ENCODE measurements at places on chromosomes 11 and 22.

- no peak for DNase-seq
Measured at GRCh38 chr11:46850829-46851380, 4.8 kb upstream of the CKAP5 start.

DNA sequence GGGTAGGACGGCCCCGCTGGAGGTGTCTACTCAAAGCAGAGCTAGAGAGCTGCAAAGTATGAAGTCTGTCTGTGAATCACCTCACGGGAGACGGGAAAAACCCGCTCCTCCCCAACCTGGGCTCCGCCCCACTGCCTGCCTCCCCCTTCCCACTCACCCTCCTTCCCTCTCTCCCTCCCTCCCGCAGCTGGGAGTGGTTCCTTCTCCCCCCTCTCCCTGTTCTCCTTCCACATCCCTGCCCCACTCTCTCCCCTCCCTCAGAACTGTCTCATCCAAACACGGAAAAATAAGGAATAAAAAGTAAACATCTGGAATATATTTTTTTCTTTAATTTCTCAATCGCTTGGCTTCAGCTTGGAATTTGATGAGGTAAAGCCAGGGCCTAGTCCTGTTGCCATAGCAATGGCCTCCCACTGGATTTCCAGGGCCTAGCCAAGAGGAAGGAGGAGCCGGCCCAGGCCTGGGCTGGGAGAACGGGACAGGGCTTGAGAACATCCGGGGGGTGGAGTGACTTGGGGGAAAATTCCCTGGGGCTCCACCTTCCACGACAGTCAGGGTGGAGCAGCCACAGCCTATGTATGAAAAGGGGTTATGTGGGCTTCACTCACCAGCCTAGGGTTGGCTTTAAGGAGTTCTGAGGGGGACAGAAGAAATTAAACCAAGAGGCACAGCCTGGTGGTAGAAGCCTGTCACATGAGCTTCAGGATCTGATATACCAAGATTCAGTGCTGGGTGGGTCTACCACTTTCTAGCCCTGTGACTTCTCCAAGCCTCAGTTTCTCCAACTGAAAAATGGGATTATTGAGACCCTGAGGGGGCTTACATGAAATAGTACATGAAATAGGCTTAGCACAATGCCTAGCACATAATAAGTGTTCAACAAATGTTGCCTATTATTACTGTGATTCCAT is 2.2 kb downstream of the TNKS1BP1 start:
- no peak for DNase-seq

DNA sequence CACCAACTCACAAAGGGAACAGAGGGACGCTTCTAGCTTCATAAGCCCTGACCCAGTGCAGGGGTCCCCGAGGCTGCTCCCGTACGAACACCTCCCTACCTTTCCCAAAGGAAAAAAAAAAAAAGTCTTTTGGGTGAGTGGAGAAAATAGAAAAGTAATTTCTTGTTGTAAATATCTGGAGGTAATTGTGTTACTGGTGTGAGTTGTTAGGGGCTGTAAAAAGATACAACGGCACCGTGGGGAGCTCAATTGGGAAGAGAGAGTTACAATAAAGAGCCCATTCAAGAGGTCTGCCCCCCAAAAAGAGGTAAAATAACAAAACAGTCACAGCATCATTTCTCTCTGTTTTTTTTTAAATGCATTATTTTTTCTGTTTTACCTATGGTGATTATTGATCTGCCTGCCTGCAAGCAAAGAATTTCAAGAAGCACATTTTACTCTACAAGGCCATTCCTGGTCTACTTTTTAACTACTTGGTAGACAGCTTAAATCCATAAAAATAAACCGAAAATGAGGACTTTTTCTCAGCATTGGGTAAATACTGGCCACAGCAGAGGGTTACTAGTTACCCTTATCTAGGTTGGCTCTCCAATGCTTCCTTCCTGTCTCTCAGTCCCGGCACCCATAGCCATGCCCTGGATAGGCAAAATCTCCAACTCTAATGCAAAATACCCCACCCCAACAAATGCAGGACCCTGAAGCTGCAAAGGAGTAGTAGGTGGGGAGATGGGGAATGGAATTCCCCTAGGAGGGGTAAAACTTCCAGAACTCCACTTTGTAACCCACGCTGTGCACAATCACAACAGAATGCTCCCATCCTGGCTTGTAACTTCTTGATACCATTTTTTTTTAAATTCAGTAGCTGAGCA is 3.1 kb downstream of the PAX6 start:
- no peak for DNase-seq

DNA sequence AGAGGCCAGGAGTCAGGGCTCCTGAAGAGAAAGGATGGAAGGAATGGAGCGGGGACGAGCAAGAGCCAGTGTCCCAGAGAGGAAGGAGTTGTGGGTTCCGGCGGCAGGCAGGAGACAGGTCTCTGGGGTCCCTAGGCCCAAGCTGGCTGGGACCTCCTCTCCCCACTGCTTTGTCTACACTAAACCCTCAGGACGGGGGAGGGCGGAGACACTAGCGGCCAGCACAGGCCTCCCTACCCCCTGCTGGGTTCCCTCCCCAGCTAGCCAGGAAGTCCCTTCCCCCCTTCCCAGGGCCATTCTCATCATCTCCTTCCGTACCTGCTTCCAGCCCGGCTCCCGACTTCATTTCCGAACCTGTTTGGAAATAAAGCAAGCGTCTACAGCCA is 79.5 kb downstream of the ST3GAL4 start:
- DNase-seq, result no peak

- DNase-seq, result no peak
Measured at GRCh38 chr22:17931400-17931825, 92.9 kb downstream of the MICAL3 start.

- no peak for DNase-seq
Measured at GRCh38 chr22:36816636-36817524, at the start of gene PVALB. PVALB (minus strand) TSS chr22:36817035; CDS start chr22:36817005, 30 bp downstream.

DNA sequence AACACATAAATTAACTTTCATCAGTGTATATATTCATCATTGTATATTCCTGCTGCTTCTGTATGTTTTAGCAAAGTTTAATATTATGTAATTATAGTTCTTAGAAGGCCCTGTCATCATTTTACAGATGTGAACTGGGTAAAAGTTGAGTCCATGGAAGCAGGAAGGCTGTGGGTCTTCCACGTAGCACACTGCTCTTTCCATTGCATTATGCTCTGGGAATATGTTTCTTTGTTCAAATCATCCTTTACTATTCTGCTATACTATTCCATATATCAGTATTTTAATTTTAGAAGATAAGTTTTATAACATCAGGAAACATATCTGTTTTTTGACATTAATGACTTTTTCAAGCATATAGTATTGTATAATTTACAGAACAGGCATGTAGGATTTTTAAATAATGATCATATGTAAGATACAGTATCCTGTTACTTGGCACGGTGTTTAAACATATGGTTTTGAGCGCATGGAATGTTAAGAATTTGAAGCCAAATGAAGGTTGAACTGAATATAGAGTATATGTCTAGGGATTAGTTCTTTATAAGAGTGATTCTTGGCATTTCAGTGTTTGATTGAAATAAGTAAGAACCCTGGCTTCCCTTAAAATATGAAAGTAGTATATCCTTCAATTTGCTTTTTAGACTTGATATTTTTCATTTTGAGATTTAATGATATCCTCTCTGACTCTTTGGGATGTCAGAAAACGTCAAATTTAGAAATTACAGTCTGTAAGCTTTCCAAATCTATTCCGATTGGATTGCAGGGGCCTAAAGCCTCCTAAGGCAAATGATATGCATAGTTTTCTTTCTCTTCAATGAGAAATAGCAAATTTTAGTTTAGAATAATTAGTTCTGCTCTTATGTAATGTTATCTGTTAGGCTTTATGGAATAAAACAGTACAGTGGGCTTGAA is 8.6 kb downstream of the CCDC81 start:
- no peak for DNase-seq

GRCh38 chr11:5626196-5626595 is 1.4 kb downstream of the TRIM34 start:
- no peak for DNase-seq

DNA sequence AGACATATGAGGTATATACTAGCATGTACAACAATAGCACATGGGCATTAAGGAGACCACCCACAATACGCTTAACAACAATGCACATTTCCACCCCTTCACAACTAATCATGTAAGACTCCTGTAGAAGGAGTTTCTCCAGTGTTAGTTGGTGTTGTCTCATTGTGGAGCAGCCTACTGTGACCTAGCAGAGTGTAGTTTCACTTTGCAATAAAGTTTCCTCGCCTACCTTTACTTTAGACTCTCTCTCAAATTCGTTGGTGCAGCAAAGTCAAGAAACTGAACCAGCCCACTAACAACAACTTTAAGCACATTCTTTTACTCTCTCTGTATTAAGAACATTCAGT is 863.6 kb downstream of the FAM181B start:
- no peak for DNase-seq

DNA sequence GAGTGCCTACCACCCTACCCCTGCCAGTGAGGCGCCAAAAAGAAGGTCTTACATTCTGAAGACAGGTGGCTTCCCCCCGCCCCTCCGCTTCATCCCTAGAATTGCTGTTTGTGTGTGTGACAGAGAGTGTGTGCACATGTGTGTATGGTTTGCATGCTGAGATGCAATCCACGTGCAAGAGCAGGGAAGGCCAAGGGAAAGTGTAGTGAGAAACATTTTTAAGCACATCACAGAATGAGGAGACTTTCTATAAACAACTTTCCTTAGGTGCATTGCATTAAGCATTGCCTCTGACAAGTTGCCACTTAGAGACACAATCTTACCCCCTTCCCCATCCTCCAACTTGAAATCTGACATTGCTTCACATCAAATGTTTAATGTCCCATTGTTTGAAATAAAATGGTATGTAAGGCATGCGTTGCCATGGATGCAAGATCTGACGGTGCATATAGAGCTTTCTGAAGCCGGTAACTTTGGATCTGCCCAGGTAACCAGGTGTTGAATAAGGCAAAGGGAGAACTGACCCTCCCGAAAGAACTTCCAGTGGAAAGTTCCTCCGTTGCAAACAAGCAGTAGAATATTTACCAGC is 21.4 kb downstream of the FJX1 start:
- no peak for DNase-seq

GRCh38 chr11:95507794-95508193 is 276.8 kb upstream of the SESN3 start:
- DNase-seq, result no peak

GRCh38 chr11:102260241-102260640 is 57.0 kb upstream of the BIRC3 start:
- no peak for DNase-seq

DNA sequence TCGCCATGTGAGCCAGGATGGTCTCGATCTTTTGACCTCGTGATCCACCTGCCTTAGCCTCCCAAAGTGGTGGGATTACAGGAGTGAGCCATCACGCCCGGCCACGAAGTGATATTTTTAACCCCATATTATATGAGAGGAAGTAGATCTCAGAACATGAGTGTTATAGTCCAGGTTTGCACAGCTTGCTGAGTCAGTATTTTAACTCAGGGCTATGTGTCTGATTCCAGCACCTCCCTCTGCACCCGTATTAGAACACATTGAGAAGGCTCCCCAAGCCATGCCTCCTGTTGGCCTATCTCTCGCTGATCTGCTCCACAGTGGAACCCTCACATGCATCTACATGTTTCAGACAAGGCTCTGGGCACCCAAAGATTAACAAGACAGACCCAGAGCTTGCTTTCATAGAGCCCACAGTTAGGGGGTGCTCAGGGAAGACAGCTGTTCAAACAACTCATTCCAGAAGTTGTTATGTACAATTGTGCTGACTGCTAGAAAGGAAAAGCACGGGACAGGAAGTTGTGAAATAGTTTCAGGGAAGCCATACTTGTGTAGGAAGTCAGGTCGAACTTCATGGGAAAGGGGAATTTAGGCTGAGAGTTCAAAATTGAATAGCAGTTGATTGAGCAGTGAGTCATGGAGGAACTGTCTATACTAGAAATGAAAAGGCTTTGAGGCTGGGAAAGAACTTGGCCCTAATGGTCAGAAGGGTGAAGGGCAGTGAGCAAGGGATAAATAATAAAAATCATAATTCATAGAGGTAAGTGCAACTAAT is 49.3 kb upstream of the CLPB start:
- DNase-seq, result no peak

GRCh38 chr11:34564406-34564805 is 50.8 kb upstream of the ELF5 start:
- DNase-seq, result no peak

DNA sequence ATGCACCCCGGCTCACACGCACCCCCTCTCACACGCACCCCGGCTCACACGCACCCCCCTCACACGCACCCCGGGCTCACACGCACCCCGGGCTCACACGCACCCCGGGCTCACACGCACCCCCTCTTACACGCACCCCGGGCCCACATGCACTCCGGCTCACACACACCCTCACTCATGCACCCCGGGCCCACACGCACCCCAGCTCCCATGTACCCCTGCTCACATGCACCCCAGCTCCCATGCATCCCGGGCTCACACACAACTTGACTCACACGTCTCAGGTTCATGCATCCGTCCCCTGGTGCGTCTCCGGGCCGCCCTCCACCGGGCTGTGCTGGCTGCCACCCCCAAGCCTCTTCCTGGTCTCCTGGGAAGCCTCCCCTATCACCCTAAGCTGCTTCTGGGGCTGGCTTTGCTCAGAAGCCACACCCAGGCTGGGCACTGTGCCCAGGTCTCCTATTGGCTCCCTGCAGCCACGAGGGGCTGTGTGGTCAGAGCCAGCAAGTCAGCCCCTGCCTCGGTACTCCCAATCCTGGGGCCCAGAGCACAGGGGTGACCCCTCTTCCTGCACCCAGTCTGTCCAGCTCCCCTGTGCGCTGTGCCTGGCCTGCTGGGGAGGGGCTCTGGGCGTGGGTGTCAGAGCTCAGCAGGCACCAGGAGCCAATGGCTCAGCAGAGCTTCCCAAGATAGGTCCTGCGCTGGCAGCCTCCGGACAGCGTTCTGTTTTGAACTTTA is 16.9 kb downstream of the TSPAN4 start:
- no peak for DNase-seq

DNA sequence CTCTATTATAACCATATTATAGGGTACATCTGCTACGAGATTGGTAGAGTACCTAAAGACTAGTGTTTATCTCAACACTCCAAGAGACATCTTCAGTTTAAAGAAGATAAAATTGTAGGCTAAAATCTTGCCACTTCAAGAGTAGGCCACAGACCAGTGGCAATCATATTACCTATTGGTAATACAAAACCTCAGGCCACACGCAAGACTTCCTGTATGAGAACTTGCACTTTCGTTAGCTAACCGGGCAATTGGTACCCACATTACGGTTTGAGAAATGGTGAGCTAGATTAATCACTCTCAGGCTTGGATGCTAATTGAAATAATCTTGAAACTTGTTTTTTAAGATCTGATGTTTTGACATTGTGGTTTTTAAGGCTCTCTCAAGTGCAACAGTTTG is 772.7 kb downstream of the LRRC4C start:
- no peak for DNase-seq

GRCh38 chr11:45093761-45094455 is 52.5 kb upstream of the PRDM11 start:
- DNase-seq, result no peak

- no peak for DNase-seq
Measured at GRCh38 chr11:112213753-112214152, 12.5 kb upstream of the PTS start.

All from stimulated activated CD8-positive, alpha-beta memory T cell treated with anti-CD3 and anti-CD28 coated beads, Interleukin-2, amount 100 ng/mL, for 48 hours (primary cell).